ENCODE measurements at places on chromosomes 7 and 10.

GRCh38 chr10:129098517-129098916 lies 368.5 kb upstream of the MGMT start:
- no peak for ATAC-seq

GRCh38 chr7:153320681-153321080 lies 561.1 kb downstream of the ACTR3B start:
- no peak for ATAC-seq

DNA sequence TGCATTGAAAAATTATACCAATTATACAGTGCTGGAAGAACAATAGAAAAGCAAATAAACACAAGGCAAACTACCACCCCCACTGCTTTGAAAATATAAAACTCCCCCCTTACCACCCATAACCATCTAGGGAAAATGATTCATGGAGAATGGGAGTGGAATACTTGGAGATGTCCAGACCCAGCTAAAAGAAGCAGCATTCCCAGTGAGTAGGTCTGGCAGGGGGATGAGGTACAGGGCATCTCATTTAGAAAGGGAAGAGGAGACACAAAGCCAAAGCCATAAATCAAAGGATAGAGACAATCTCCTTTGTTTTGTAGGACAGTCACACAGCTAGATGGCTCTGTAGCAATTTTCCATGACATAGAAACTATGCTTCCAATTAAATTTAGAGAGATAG lies 36.0 kb upstream of the DGKI start:
- no peak for ATAC-seq

- no peak for ATAC-seq
Measured at GRCh38 chr7:86643561-86644281, at the start of gene GRM3. GRM3 (plus strand) TSS chr7:86643909; CDS start chr7:86765146, 121,237 bp downstream.

DNA sequence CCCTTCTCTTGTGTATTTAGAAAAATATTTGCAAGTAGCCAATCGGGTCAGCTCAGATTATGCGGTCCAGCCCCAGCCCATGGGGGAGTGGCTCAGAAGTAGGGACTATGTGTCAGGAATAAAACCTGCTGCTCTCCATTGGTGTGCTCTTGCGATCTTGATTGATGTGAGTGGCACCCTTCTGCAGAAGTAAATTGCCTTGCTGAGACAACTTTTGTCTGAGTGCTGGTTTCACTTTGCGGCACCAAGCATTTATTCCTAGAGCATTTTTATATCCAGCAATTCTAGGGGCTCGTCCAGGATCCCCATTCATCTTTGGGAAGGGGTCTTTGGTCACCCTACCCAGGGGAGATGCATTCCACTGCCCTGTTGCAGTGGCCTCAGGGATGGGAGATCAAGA lies 26.1 kb upstream of the FAM221A start:
- ATAC-seq = no peak

DNA sequence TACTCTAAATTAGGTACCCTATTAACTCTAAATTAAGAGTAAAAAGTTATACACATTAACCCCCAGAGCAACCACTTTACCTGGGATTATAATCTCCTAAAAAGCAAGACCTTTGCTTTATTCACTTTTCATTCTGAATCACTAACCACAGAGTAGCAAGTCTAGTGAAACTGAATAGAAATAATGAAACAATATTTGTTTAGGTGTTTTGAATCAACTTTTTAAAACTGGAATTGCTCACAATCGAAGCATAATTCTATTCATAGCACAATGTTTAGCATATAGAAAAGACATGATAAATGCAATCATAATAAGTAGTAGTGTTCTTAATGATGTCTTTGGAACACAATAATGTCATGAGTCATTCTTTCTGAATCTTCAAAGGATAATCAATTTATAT lies 37.0 kb upstream of the CASD1 start:
- ATAC-seq = no peak

DNA sequence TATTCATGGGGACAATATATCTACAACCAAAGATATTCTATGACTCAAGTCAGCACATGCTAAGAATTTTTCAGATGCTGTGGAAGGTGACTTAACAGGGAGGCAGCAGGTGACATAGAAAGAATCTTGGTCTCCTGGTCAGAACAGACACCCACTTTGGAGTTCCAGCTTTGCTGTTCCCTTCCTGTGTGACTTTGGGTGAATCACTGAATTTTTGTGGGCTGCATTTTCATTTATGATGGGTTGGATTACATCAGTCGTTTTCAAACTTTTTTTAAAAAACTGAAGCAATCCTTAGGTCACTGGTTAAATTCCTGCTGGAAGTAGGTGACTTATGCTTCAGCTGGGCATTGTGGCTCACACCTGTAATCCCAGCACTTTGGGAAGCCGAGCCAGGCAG lies 24.9 kb downstream of the RGR start:
- ATAC-seq = no peak
